ENCODE measurements at places on chromosomes 5 and 9.

DNA sequence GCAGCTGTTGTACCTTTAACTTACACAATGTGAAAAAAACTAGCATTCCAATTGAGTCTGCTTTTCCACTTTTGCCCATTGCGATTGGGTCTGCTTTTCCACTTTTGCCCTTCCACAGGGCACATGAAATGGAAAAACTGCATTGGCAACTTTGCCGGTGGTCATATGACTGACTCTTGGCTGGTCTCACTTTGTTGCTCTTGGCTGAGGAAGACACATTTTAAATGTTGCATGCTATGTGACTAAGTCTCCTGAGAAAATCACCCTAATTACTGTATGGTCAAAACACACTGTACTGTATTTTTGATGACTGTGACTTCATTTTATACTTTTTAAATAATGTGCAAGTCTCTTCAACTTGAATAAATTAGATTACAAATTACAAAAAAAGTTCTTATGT lies 1.6 kb upstream of the OXCT1 start:
- DNase-seq = no peak

DNA sequence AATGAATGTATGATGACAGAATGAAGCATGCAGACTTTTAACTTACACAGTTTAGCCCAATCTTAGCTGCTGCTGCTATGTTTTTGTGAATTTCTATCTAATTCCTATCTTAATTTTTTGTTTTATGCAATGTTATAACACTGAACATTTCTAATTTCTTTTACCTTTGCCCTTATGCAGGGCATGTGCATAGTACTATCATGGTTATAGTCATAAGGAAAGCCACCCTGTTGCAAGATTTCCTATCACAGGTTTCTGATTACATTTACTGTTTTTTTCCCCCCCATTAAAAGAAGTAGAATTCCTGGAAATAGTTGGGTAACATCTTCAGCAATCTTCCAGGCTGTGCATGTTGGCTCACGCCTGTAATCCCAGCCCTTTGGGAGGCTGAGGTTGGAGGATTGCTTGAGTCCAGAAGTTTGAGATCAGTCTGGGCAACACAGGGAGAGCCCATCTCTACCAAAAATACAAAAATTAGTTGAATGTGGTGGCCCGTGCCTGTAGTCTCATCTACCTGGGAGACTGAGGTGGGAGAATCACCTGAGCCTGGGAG lies 164.4 kb downstream of the KDM4C start:
- DNase-seq = no peak

- DNase-seq = no peak
Measured at GRCh38 chr5:133464013-133464412, 148.3 kb downstream of the FSTL4 start.

DNA sequence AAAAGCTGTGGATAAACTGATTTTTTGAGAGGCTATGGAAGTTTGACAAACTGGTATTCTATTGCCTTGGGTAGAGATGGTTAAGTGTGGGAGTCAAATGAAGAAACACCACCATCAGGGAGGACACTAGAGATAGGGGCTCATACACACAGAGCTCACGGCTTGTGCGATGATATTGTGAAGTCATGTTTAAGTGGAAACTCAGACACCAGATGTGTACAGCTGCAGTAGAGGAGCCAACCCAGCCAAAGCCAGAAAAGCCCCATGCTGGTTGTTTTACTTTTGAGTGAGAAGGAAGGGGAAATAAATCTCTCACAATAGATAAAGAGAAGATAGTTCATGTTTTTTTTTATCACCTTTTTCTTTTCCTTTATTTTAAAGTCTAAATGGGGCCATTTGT lies 377.7 kb downstream of the DMRT2 start:
- DNase-seq = no peak

DNA sequence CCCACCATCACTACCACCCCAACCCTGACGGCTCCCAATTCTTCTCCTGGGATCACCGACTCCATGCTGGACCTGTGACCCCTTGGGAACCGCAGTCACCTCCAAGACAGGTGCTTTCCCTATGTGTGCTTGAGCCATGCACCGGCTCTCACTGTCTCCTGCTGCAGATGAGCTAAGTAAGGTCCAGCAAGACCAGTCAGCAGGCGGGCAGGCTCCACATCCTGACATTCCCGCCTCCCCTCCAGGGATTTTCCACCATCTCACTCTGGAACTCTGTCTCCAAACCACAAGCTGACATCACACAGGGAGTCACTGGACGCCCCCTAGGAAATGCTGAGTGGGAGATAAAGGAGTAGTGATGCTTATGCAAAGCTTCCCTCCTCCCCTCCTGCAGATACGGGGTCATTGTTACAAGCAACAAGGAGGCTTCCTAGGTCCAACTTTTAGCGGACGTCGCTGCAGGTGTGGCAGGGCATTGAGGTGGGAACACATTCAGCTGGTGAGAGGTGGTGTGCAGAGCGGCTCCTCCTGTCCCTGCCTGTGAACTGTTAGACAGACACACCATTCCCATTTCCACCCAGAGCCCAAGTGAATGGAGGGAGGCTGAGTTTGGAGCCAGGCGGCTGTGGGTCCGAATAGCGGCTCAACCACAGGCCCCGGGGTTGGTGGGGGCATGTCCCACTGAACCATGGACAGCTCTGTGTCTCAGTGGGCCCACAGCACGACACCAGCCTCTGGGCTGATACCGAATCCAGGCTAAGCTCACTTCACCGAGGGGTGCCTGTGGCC lies 129.2 kb upstream of the PHYKPL start:
- DNase-seq = no peak

GRCh38 chr9:30235068-30235467 lies 2149.4 kb upstream of the ACO1 start:
- no peak for DNase-seq

GRCh38 chr5:34841816-34842215 lies 2.9 kb downstream of the TTC23L start:
- DNase-seq = no peak

- no peak for DNase-seq
Measured at GRCh38 chr5:1492757-1493156, 31.0 kb downstream of the LPCAT1 start.

GRCh38 chr9:17622141-17622540 lies 43.3 kb downstream of the SH3GL2 start:
- DNase-seq = no peak

DNA sequence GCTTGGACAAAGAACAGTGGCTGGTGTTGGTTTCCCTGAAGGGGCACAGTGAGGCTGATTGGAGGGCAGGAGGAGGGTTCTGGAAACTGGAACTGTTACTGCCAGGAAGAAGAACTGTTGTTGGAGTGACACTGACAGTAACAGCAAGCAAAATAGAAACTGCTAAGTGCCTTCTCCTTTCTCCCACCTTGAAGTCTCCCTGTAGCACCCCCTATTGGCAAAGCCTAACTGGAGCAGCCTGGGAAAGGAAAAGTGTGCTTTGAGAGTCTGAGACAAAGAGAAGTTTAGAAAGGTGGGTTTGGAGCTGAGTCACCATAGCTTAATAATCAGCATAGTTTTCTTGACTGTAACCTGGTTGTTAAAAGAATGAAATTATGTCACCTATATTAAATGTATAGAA lies 2.5 kb upstream of the TMEM174 start:
- DNase-seq = no peak

GRCh38 chr5:102295534-102296177 lies 428 bp downstream of the SLCO4C1 start:
- DNase-seq = no peak

- DNase-seq = no peak
Measured at GRCh38 chr5:56075361-56075760, 80.6 kb upstream of the IL6ST start.

- DNase-seq = peak; percentile 79
Measured at GRCh38 chr5:172713113-172713808, 57.7 kb downstream of the DUSP1 start.

DNA sequence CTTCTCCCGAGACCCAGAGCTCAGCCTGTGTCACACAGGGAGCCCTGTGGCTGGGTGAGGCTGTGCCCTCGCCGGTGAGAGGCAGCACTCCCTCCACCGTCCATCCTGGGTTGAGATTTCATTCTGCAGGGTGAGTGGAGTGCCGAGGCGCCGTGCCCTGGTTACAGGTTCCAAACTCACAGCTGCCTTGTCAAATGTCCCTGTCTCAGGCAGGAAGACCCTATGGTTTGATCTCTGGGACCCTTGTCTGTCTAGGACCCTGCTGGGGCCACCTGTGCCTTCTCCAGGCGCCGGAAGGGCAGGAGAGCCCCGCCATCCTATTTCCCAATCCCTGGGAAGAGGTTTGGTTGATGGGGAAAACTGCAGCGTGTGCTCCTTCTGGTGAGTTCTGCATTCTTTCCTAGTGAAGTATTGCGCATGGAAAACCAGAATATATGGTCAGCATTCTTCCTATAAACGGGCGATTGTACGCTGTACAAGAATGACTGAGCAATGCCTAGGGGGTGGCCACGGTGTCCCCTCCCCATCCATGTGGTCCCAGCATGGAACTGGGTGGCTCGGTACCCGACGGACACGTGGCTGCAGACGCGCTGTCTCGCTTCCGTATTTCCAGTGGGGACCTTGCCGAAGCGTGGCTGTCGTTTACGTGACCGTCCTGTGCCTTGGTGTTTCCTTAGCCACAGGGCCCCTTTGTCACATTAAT lies 95.9 kb upstream of the COL5A1 start:
- DNase-seq = no peak

DNA sequence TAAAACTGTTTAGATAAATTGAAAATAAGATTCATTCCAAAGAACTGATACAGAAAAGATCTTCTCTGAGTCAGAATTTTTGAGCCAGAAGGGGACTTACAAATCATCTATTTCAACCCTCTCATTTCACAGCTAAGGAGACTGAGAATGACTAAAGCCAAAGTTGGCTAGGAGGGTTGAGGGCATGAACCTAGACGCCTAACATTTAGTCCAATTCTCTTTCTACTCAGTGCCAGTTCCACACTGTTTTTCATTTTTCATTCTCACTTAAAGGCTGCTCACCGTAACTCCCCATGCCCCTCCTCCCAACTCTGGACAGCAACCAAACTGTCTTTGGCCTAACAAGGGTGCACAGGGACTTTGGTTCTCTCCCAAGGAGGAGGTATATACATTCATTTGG lies 364.0 kb downstream of the NDUFS4 start:
- DNase-seq = no peak

GRCh38 chr9:20508242-20508641 lies 114.1 kb downstream of the MLLT3 start:
- DNase-seq = no peak

DNA sequence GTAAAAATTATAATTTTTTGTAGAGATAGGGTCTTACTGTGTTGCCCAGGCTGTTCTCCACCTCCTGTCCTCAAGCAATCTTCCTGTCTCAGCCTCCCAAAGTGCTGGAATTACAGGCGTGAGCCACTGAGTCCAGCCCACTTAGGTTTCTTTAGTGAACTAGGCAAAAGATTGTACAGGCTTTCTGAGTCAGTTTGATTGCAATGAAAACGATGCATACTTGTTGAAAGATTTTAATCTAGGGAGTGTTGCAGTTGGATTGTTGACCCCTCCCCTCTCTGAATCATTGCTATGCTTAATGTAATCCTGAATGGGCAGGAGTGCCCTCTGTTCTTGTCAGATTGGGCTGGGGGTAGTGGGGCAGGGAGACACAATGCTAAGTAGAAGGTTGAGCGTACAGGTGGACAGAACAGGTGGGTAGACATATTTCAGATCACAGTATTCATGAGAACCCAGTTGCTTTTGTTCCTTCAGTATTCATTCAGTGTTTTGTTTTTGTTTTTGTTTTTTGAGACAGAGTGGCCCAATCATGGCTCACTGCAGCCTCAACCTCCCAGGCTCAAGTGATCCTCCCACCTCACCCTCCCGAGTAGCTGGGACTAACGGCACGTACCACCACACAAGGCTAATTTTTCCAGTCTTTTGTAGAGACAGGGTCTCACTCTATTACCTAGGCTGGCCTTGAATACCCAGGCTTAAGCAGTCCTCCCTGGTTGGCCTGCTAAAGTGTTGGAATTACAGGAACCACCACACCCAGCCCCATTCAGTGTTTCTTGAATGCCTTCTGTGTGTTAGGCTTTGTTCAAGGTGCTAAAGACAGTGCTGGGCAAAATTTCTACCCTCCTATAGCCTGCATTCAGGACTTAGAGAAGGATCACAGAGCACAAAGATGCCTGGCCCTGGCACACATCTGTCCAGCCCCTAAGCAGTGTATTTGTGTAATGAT lies 70.1 kb downstream of the KIAA1958 start:
- DNase-seq = no peak

DNA sequence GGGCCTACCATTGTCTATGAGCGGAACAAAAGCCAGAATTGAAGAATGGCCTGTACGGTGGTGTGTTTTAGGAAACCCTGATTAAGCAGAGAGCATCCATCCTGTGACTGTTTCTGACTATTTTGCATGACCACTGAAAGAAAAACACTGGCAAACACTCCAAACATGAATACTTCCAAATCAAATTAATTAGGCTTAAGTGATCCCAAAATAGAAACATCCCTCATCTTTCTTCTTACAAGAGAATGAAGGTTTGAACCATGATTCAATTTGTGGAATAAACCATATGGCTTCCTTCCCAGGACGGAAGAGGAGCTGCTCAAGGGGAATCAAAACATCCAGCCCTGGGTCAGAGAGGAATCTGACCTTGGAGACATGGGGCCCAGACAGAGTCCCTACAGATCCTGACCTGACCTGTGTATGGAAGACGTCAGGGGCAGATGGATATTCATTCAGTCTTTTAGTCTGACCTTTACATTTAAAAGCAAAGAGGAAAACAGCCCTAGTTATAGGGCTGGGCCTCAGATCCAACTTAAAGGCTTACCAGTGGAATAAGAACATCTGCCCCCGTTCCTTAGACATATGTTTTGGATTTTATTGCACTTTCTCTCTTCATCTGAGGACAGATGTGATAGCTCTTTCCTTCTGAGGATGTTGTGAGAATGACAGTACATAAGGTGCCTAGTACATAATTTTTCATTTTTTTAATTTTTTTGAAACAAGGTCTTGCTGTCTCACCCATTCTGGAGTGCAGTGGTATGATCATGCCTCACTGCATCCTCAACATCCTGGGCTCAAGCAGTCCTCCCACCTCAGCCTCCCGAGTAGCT lies 17.6 kb upstream of the RECK start:
- DNase-seq = no peak

DNA sequence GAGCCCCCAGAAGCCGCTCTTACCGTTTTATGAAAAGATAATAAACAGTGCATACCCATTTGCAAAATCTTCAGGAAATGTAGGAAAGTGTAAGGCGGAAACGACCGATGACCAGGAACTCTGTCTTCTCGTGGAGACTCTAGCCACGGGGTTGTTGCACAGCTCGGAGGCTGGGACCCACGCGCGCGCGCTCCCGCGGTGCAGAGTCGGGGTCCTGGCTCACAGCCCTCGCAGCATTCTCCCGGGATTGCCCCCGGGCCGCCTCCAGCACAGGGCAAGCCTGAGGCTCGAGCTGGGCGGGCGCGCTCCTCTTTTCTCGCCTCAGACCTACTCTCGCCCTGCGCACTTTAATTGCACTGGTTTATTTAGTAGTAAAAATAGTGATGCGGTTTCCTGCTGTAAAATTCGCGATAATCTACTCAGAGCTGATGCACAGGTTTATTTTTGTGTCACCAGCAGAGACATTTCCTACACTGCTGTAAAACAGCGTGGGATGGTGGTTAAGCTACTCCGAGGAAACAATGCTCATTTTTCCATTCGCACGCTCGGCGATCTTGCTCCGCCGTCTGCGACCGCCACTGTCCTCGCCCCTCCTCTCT lies 15.5 kb downstream of the TRIM7 start:
- DNase-seq = no peak

GRCh38 chr5:57850109-57850508 lies 367.5 kb upstream of the ACTBL2 start:
- DNase-seq = no peak
